Right ventricle myocardium superior (tissue), 1 donor: ENCODE measurements at places on chromosomes 13 and 19. TPM values are rescaled to one million over a fixed set of nuclear protein-coding genes. Genes with fewer than 3 reads are reported as not detected.
A peak's percentile ranks its signal among the peaks of the same experiment; 100 is the strongest.

Gene EFNB2
- total RNA-seq: 8.4 TPM

Gene C19orf67
- total RNA-seq: not detected

Gene A1BG
- total RNA-seq: 4.1 TPM

Gene LRRC4B
- total RNA-seq: 1.0 TPM

Gene SIGLEC9
- total RNA-seq: 1.7 TPM

Gene FCER2
- 0.56 TPM for total RNA-seq

Gene GRIK5
- total RNA-seq: 4.0 TPM

Gene RXFP2
- not detected for total RNA-seq

Gene ZNF841
- total RNA-seq: 5.2 TPM

DNA sequence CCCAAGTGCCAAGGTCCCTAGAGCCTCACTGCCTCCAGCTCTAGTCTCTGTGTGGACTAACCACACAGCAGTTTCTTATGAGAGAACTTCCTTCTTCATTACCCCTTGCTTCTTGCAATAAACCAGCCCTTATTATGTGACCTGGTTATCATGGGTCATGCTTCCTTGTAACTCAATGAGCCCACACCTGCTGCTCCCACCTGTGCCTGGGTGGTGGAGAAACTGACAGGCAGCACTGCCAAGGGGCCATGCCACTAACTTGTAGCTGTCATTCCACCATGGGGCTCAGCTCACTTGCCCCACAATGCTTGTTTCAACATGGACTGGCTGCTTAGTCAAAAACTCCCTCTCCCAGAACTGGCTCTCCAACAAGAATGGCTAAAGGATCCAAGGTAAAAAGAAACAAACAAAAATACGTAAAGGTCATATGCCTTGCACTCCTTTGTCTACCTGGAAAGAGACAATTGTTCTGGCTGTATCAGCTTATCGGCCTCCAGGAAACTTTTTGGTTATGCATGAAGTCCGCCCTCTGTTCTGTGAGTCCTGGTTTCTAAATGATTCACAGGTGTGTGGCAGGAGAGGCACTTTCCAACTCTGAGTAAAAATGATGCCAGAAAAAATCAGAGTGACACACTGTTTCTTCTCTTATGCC, 446.4 kb downstream of the COG6 start:
- DNase-seq: no peak

- no peak for DNase-seq
These were observed 167.4 kb upstream of the SLITRK1 start for GRCh38 chr13:84049443-84050219.

- no peak for DNase-seq
These were observed 68.4 kb upstream of the UBL3 start for GRCh38 chr13:29918845-29919244.

GRCh38 chr13:80001510-80001842, 339.4 kb downstream of the SPRY2 start:
- DNase-seq: no peak

- no peak for DNase-seq
These were observed 663.8 kb upstream of the MIR17HG start for GRCh38 chr13:90683711-90684131.

DNA sequence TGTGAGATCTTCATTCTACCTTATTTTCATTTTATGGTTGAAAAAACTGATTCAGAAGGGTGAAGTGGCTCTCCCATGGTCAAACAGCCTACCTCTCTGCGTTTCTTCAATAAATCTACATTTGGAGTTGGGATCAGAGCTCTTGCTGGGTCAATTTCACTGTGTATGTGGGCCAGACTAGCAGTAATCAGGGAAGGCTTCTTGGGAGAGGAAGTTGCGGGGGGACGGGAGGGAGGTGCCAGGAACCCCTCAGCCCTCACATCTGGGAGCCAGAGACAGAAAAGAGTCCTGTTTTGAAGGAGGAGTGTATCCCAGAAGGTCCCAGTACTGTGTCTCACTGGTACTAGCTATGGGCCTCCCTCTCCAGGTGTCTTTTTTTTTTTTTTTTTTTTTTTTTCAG, 934 bp downstream of the KXD1 start:
- DNase-seq: no peak

DNA sequence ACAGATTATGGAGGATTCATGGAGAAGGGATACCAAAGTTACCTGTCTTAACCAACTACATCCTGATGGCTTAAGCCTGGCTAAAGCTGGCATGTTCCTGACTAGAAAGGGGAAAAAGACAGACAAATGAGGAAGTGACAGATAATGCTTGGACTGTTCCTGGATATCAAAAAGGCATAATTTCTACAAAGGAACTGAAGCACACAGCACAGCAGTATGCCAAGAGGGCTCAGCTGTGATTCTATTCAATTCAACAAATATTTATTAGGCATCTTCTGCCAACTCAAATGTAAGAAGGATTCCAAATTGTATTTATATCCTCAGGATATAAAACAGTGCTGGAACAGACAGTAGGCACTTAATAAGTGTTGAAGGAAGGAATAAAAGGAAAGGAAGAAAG, 59.5 kb downstream of the KLF12 start:
- DNase-seq: no peak

DNA sequence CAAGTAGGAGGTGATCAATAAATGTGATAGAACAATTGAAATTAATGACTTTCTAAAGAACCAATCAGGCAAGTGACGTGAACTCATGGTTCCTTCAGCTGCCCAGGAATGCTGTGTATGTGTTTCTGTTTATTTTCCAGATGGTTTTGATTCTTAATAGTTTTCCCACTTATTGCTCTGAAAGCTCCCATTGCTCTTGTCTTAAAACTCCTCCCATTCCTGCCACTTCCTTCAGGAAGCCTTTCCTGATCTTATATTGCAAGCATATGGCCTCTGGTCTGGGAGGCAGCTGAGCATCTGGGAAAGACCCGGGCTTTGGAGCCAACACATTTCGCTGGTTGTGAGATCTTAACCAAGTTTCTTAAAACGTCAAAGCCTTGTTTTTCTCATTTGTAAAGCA, 17.1 kb upstream of the LATS2 start:
- DNase-seq: no peak

GRCh38 chr19:13181747-13182388, 31.7 kb downstream of the IER2 start:
- peak; percentile 89 for DNase-seq

GRCh38 chr13:23960566-23961156, 63.4 kb upstream of the C1QTNF9B start:
- no peak for DNase-seq

DNA sequence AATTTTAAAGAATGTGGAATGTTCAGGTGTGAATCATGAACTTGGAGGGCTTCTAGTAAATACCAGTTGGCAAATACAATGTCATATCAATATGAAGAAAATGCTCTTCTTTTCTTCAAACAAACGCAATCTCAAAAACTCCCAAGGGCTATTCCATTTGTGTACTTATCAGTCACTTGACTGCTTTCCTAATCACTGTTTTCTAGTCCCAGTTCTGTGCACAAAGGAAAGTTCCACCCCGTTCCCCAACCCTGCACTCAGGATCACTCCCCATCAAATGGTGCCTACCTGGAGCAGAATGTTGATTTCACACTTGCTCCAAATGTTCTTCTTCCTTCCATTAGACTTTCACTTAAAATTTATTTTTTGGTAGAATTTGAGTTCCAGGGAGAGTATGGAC, 92.6 kb upstream of the RFC3 start:
- DNase-seq: no peak

DNA sequence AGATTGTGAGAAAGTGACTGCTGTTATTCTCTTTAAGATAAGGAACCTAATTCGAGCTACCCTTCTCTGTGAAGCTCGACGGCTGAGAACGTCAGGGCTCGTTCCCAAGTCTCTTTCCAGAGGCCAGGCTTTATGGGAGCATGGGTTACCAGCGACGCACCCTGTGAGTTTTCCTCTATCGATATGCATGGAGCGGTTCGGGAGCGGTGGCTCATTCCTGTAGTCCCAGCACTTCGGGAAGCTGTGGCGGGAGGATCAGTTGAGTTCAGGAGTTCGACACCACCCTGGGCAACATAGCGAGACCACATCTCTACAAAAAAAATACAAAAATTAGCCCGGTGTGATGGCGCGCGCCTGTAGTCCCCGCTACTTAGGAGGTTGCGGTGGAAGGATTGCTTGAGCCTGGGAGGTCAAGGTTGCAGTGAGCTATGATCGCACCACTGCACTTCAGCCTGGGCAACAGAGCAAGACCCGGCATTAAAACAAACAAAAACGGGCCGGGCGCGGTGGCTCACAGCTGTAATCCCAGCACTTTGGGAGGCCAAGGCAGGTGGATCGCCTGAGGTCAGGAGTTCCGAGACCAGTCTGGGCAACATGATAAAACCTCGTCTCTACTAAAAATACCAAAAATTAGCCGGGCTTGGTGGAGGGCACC, 681 bp upstream of the ZNF606 start:
- no peak for DNase-seq

DNA sequence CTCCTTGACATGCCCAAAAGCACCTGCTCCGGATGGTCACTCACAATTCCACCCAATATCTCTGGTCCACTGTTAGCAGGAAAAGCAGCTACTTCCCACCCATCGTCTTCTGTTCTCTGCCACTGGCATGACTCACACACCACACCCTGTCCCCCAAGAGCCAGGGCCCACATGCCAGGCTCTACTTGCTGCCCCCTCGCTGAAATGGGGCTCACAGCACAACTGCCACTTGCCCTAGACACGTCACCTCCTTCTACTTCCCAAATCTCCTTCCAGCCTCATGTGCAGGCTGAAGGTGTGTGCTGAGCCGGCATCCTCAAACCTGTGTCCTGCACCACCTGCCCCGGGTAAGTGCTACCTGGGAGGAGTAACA, 65.0 kb downstream of the TBC1D4 start:
- DNase-seq: no peak

GRCh38 chr19:7871437-7872305, 2.5 kb downstream of the PRR36 start:
- DNase-seq: peak; percentile 88

GRCh38 chr19:49475191-49475917, 1.3 kb downstream of the FLT3LG start:
- DNase-seq: no peak

- no peak for DNase-seq
These were observed 33.1 kb upstream of the ZNF536 start for GRCh38 chr19:30338878-30339623.

GRCh38 chr13:20686863-20687579, 16.5 kb upstream of the IL17D start:
- no peak for DNase-seq

GRCh38 chr13:27481766-27482165, 31.4 kb upstream of the MTIF3 start:
- peak; percentile 61 for DNase-seq

- no peak for DNase-seq
These were observed 5.8 kb downstream of the PEG3 start for GRCh38 chr19:56834564-56835375.

- DNase-seq: no peak
These were observed 69.4 kb upstream of the KLF12 start for GRCh38 chr13:74203576-74203975.

DNA sequence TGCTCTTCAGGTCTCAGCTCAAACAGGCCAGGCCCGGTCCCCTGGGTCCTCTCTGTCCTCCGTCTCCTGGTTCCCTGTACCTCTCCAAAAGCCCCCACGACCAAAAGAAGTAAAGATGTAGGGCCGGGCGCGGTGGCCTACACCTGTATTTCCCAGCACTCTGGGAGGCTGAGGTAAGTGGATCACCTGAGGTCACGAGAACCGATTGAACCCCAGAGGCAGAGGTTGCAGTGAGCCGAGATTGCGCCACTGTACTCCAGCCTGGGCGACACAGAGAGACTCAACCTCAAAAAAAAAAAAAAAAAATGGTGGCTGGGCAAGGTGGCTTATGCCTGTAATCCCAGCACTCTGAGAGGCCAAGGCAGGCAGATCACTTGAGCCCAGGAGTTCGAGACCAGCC, 22.0 kb upstream of the BCL3 start:
- no peak for DNase-seq

DNA sequence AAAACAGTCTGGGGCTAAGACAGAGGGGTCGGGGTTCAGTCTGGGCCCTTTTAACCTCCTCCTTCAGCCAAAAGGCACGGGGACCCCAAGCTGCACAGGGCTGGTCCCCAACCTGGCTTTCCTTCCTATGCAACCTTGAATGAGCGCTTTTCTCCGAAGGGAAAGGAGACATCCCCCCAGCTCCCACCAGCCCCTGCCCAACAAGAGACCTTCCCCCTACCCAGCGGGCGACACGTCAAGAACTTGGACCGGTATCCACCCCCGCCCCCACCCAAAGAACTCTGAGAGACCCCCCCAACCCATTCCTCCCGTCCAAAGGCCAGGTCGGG, 35.0 kb upstream of the NANOS3 start:
- DNase-seq: no peak

GRCh38 chr13:110185696-110186095, 121.3 kb downstream of the COL4A1 start:
- DNase-seq: no peak

GRCh38 chr19:49331616-49332055, 3.6 kb upstream of the CD37 start:
- DNase-seq: no peak

GRCh38 chr19:38617764-38618589, at the start of gene MAP4K1:
Gene MAP4K1 (minus strand): TSS chr19:38617953. CDS start chr19:38617895, 58 bp downstream.
- DNase-seq: peak; percentile 58

GRCh38 chr13:67230404-67231288, 510 bp upstream of the PCDH9 start:
- peak; percentile 98 for DNase-seq

- DNase-seq: no peak
These were observed 1.1 kb downstream of the CNN1 start for GRCh38 chr19:11539495-11540365.

- no peak for DNase-seq
These were observed 1357.9 kb downstream of the SLITRK5 start for GRCh38 chr13:89029062-89029461.

GRCh38 chr19:8308891-8309291, 733 bp upstream of the CD320 start:
- peak; percentile 25 for DNase-seq

DNA sequence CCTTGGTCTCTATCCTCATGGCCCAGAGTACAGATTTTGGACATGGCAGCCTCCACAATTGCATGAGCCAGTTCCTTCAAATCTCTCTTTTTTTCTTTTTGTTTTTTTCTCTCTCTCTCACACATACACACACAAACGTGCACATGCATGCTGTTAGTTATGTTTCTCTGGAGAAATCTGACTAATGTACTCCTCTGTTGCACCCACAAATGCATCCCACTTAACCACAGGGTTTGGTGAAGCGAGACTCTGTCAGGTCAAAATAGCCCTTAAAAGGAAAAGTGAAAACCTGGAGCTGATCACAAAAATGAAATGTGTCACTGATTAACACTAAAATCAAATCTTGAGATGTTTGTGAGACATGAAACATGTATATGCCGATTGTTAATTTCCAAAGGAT, 374.6 kb upstream of the ARGLU1 start:
- no peak for DNase-seq

- no peak for DNase-seq
These were observed 5.4 kb downstream of the COL4A2 start for GRCh38 chr13:110312339-110313031.
